ENCODE measurements at places on chromosomes 5 and 9.

GRCh38 chr5:77182367-77182766 is 28.1 kb upstream of the PDE8B start:
- DNase-seq, result no peak

GRCh38 chr9:129336601-129337331 is 158.7 kb upstream of the IER5L start:
- peak; percentile 47 for DNase-seq

GRCh38 chr5:14767735-14768507 is 103.4 kb downstream of the OTULIN start:
- no peak for DNase-seq

GRCh38 chr9:91746904-91747303 is 203.1 kb downstream of the ROR2 start:
- DNase-seq, result no peak

DNA sequence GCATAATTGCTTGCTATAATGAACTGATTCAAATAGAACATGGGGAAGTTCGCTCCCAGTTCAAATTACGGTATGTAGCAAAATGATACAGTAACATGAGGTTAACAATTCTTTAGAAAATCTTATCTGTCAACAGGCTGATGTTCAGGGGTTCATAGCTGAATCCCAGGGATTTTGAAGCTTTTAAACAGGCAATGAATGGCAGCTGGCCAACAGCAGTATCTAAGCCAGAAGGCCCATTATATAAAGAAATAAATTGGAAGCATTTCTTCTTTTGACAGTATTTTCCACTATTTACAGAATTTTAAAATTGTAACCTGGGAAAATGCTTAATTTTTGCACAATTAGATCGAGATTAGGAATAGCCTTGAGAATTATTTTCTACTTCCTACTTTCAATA is 126.8 kb downstream of the PDE8B start:
- DNase-seq, result no peak

DNA sequence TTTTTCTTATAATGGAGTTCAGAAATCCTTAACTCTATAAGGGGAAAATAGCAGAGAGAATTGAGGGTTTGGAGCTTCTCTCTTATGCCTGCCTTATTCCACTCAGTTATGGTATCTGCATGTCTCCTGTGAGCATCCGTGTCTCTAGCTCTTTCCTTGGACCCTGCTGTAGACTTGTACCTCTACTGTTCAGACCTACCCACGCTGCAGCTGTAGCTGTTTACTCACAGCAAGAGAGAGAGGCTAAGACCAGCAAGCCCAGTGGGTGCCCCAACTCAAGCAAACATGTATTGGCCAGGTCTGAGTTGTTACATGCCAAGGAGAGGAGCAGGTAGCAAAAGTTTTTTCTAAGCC is 7.1 kb upstream of the PCSK1 start:
- no peak for DNase-seq

DNA sequence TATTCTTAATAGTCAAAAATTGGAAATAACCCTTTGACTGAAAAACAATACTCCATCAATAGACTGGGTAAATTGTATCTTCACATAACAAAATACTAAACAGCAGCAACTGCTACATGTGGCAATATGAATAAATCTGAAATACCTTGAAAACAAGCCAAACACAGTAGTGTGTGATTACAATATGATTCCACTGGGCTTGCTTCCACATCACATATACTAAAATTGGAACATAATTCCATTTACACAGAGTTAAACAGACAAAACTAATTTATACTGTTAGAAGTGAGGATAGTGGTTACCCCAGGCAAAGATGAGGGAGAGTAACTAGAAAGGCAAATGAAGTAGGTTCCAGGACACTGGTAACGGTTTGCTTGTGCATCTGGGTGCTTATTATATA is 20.4 kb downstream of the FNIP1 start:
- DNase-seq, result no peak

- DNase-seq, result no peak
These were observed 123.4 kb downstream of the NXNL2 start for GRCh38 chr9:88658311-88658822.

DNA sequence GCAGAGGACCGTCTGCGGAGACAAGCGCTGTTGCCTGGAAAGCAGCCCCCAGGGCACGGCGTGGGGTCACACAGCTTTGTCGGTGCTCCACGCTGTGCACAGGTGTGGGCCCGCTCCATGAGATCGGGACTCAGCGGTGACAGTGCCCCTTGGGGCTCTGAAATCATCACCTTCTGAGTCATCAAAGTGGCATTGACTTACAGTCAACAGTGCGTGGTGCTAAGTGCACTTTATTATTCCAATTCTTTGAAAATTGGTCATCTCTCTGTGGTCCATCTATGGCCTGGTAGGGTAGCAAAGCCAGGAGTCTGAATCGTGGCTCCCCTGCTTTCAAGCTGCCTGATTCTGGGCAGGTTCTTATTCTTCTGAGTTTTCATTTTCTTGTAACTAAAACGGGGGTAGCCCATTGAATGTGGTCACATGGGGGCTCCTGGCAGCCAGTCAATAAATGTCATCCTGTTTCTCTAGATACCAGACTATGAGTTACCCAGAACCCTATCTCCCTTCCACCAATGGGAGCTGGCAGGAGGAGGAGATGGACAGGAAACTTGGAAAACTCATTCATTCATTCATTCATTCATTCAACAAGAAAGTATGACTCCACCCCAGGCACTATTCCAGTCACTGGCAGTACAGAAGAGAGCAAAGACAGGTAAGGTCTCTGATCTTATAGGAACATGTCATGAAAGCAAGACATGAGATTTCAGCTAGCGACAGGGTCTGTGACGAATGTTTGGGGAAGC is 20.3 kb upstream of the UNC5A start:
- no peak for DNase-seq

DNA sequence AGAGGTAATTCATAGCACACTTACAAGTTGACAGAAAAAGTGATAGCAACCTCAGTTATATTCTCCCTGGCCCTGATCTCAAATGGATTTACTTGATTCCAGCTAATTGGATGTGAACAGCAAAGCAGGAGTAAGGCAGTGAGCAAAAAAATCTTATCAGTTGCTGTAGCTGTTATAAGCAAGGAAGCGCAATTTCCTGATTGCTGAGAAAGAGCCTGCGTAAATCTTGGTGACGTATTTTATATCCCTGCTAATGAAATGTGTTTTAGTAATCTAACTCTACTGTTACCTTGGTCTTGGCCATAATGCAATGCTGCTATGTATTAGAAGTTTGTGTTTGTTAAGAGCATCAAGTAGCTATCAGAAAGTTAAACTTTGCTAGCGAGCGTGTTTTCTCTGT is 661.2 kb upstream of the SEMA6A start:
- no peak for DNase-seq

Measured in transverse colon (tissue), 4 donors.